Ovary (tissue), 10 donors: ENCODE measurements at places on chromosomes 4 and X. TPM values are rescaled to one million over a fixed set of nuclear protein-coding genes. Genes with fewer than 3 reads are reported as not detected.

ZNF157 gene
- total RNA-seq = 2.8 TPM

EDNRA gene
- 47.1 TPM for total RNA-seq

- H3K4me3 ChIP-seq = no peak overlapping the region
- H3K27ac ChIP-seq = no peak overlapping the region
- no peak for DNase-seq
- H3K36me3 ChIP-seq = no peaks in the 10 kb centered on the region
- H3K27me3 ChIP-seq = no peaks in the 10 kb centered on the region
Measured at GRCh38 chr4:19982556-19982955, 269.1 kb upstream of the SLIT2 start.

- no peaks in the 10 kb centered on the region for H3K36me3 ChIP-seq
- H3K4me3 ChIP-seq = no peak overlapping the region
- DNase-seq = no peak
- no peak overlapping the region for H3K27ac ChIP-seq
- no peaks in the 10 kb centered on the region for H3K27me3 ChIP-seq
- H3K4me1 ChIP-seq = peaks cover 4% of the 10 kb centered on the region
Measured at GRCh38 chrX:56817179-56817578, 88.1 kb downstream of the NBDY start.

DNA sequence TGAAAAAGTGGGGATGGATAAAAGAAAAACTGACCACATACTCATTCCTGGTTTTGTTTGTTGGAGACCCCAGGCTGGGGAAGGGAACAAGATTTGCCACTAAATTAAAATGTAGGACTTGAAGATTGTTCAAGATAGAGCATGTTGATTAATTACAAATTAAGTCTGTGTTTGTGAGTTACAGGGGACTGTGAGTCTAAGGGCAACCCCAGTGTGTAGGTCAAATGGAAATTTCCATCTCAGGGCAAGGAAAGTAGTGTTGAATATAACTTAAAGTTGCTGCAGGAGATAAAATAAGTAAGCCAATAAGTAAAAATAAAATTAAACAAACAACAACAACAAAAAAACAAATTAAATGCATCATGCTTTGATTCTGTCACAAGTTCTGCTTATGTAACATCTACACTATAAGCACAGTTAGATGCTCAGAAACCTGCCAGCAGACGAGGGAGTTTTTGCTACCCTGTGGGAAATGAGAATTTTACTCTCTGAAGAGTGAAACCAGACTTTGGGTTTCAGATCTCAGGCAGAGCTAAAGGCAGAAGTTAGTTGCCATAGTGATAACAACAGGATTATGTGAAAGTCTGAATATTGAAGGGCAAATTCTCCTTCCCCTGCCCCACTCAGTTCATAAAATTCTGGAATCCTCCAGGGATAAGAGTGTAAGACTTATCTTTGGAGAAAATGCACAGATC is 352.3 kb downstream of the GRXCR1 start:
- no peaks in the 10 kb centered on the region for H3K27me3 ChIP-seq
- H3K27ac ChIP-seq = no peak overlapping the region
- no peaks in the 10 kb centered on the region for H3K4me1 ChIP-seq
- DNase-seq = no peak
- no peaks in the 10 kb centered on the region for H3K36me3 ChIP-seq
